ENCODE measurements at places on chromosomes 4 and X.

GRCh38 chr4:164946810-164947209, 30.6 kb downstream of the TRIM61 start:
- DNase-seq, result no peak

DNA sequence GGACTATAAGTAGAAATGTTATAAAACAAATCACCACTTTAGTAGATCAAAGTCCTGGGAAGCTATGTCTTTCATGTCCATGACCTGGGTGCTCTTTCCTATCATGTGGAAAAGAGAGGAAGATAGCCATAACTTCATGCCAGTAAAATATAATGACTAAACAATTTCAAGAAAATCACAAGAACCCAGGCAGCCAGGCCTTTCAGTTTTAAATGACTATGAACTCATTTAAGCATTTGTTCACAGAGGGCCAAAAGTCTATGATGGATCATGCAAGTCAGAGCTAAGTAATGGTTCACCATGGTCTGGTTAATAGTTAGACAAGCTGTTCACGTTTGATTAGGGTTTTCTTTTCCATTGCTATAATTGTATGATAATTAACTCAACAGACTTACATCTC, 155.8 kb downstream of the PPARGC1A start:
- no peak for DNase-seq

DNA sequence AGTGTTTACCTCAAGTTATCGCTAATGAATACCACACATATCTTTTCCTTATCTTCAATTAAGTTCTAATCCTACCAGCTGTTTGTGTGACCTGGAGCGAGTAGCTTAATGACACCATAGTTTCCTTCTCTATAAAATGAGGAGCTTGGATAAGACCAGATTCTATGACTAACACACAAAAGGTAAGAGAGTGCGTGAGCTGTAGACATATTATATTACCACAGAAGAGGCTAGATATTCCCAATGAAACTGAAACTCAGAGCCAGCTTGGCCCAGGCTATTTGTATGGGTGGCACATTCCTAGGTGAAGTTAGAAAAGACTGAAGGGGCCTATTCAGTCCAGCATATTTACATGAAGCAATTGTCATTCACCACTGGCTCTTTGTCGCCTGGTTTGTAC, 30.2 kb downstream of the ASB5 start:
- no peak for DNase-seq

DNA sequence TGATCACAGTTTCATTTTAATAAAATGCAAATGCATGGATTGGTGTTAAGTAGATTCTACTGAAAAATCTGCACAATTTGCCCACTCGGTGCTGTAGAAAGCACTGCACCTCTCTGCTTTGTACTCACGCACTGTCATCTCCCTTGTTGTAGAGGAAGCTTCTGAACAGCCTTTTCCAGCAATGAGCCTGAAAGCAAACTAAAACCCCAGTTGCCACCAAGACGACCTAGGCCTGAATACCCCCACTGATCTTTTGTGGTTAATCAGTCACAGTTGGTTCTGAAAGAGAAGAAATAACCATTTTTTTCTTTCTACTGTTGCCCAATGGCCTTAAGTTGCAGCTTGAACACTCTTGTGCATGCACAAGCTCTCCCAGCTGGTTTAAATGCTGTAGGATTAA, 229.8 kb downstream of the NLGN4X start:
- DNase-seq, result no peak

DNA sequence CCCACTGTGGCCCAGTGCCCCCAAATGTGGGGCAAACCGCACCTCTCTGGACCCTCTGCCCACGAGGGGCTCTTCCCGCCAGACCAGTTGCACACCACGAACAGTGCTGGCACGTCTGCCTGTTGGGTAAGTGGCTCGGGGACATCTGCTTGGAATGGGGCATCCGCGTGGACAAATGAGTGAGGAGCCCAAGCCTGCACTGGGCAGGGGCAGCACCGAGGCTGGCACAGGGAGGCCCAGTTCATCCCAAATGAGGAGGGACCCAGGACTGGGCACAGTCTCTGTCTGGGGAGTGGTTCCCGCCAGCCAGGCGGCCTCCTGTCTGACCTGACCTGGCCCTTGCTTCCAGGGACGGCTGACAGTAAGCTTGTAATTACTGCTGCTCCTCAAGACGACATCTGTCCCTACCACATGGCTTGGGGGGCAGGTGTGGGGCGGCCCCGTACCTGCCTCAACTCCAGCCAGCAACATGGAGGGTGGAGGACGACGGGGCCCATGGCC, 3.2 kb downstream of the SPON2 start:
- DNase-seq, result no peak

DNA sequence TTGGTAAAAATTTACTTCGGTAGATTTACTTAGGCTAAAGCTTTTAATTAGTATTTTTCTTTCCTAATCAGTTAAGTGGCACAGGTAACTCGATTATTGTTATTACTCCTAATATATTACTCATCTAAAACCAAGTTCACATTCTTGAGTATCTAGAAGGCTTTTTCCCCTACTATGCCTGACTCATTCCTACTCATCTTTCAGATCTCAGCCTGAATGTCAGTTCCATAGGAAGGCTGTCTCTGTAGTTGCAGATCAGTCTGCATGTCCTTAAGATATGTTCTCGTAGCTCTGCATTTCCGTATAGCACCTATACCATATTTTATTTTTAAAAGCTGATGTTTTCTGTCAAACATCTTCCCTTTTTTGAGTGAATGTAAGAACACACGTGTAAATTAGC, 5.9 kb upstream of the FAM184B start:
- no peak for DNase-seq
